ENCODE measurements at places on chromosomes 6 and 20.

GRCh38 chr6:24566020-24566767 lies 71.4 kb downstream of the ALDH5A1 start:
- DNase-seq, result no peak

- DNase-seq, result no peak
Measured at GRCh38 chr6:12403947-12404647, 113.9 kb downstream of the EDN1 start.

GRCh38 chr20:2585811-2586210 lies 49.4 kb downstream of the TMC2 start:
- DNase-seq, result no peak

DNA sequence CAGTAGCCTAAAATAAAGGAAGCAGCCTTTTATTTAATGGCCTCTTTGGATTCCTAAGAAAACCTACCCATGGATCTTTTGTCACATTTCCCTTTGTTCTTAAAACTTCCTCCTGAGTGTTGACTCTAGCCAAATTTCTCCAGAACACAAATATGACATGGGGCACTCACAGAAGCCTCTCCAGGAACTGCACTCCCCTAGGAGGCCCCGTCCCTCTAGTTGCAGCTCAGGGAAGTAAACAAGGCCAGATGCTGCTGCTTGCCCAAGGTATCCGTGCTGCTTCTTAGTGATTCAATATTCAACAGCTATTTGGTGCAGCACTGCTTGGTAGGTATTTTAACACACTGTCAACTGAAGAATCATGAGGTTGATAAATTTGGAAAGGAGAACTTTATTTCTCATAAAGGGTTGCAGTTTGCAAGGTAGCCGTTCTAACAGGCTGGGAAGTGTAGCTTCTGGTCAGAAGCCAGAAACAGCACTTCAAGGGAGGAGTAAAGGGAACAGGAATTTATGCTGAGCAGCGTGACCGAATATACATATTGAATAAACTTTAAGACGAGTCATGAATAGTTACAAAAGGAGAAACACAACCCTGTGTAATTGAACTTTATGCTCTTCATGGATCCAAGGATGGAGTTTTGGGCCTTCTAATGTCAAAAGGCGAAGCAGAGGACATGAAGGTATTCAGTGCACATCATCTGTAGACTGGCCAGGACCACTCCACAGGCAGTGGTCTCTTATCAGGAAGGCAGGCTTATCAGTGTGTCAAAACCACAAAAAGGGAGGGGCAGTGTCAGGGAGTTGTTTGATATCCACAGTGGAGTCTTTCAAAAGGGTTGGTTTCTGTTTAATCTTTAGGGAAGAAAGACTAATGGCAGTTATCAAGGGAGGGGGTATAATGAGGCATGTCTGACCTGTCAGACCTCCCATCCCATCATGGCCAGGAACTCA lies 63.3 kb downstream of the CD24 start:
- DNase-seq, result peak; percentile 44

GRCh38 chr20:1846341-1846740 lies 48.9 kb upstream of the SIRPA start:
- DNase-seq, result no peak

DNA sequence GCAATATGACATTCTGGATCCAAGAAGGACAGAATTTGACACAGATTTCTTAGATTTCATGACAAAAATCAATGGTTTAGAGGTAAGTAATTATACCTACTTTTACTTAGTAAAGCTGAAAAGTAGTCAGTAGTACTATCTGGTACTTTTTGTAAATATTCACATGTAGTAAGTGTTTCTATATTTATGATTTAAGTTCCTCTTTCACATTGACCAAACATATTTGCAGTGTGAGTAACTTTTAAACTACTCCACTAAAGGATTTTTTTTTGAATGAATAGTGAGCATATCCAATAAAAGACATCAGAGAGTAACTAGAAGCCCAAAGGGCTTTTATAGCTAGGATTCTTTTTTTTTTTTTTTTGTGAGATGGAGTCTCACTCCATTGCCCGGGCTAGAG lies 60.8 kb downstream of the DNAH8 start:
- DNase-seq, result no peak

- DNase-seq, result no peak
Measured at GRCh38 chr20:20695250-20695816, 17.1 kb downstream of the RALGAPA2 start.

GRCh38 chr6:89352278-89353117 lies at the start of gene UBE2J1:
UBE2J1 (minus strand) TSS chr6:89352722; CDS start chr6:89352569, 153 bp downstream.
- DNase-seq, result peak; percentile 86

DNA sequence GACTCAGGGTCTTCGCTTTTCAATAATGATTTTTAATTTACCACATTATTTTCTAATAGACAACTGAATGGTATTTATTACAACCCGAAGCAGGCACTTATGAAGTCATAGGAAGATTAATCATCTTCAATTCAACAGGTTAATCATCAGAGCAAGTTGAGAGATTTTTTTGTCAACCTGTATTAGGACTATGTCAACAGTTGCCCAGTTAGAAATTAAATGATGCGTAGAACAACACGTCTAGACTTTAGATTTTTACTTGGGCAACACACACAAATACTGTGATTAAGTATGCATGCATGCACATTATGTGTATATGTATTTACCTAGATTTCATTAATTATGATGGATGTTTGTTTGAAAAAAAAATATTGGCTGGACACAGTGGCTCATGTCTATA lies 4.3 kb downstream of the ILRUN start:
- no peak for DNase-seq

- peak; percentile 56 for DNase-seq
Measured at GRCh38 chr6:161268531-161269210, 5.2 kb downstream of the AGPAT4 start.

- no peak for DNase-seq
Measured at GRCh38 chr20:22575087-22575721, 9.2 kb downstream of the FOXA2 start.

GRCh38 chr20:61252601-61253263 lies 671 bp downstream of the CDH4 start:
- DNase-seq, result no peak

- DNase-seq, result no peak
Measured at GRCh38 chr6:140867336-140867735, 1265.4 kb upstream of the GJE1 start.

GRCh38 chr20:19022118-19022575 lies 190.3 kb upstream of the SLC24A3 start:
- DNase-seq, result no peak

DNA sequence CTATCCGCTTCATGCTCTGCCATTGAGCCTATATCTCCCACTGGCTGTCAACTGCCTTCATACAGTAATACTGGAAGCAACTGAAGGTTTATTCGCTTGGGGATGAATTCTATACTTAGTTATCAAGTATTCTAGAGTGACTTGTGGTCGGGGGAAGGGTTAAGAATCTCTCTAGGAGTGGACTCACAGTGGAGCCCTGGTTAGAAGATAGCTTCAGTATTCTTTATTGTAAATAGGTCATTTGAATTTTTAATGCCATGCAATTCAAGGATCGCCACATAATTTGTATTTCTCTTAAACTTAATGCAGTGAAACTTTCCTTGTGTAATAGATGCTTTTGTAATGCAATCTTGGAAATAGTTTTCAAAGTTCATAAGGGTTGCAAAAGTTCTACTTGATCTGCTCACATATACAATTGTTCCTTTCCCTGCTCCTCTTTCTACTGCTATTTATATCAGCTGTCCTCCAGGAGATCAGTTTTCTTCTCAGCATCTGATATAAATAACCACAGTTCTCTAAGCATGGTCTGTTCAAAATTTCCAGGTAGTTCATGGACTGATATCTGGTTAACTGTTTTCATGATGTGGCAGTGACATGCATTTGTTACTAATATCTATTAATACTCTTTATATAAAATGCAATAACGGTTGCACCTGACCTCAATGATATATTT lies 120.3 kb downstream of the KCNQ5 start:
- no peak for DNase-seq

DNA sequence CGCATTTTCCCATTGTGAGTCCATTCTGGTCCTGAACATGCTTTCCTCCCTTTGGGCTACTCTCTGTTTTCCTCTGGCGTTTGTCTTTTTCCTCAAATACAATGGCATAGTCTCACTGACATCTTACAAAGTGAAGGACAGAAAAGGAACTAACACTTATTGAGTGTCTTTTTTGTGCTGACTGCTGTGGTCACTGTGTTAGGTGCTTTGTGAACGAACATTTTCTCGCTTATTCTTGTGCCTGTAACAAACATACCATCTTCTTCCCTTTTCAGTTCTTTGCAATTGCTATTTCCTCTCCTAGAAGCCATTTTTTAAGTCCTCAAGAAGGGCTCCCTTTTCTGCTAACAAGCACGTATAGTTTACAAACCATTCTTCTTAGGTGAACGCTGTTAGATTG lies 15.4 kb downstream of the FIG4 start:
- no peak for DNase-seq

DNA sequence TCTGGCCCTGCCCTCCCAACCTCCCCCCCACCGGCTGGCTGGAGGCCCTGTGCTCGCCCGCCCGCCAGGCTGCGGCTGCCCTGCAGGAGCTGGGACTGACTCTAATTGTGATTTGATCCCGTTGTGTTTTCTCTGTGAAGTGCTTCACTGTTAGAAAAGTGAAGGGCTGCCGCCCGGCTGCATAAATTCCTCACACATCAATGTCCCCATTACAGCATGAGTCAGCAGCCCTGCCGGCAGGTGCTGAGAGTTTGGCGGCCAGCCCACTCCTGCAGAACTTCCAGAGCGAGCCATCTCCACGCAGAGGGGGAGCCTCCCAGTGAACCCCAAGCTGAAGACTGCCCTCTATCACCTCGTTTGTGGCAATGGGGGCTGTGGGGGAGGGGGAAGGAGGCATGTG lies 137.9 kb downstream of the DLL1 start:
- no peak for DNase-seq

GRCh38 chr6:12115001-12115400 lies 102.9 kb downstream of the HIVEP1 start:
- no peak for DNase-seq

DNA sequence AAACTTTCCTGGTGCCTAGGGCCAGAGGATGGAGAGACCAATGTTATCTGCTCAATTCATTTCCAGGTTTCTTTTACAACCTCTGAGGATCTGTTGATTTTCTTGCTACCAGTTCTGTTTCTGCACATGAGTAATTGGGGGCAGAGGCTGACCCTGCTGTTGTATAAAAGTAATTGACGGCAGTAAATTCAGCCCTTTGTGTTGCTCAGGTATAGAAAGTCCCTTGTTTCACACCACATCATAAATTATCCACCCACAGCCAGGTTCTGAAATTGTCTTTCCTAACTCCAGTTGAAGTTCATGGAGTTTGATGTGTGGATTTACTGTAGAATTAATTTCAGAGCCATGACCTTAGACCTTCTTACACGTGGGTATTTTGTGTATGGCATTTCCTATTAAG lies 107.4 kb upstream of the GRIK2 start:
- no peak for DNase-seq

- no peak for DNase-seq
Measured at GRCh38 chr20:60862601-60863000, 389.5 kb upstream of the CDH4 start.

- no peak for DNase-seq
Measured at GRCh38 chr6:159053781-159054398, 9.1 kb upstream of the TAGAP start.

- no peak for DNase-seq
Measured at GRCh38 chr6:41692730-41693129, 42.7 kb downstream of the TFEB start.

- DNase-seq, result no peak
Measured at GRCh38 chr6:167270499-167271311, 20.4 kb upstream of the UNC93A start.

GRCh38 chr6:24205020-24205492 lies 79.0 kb downstream of the NRSN1 start:
- peak; percentile 59 for DNase-seq

- DNase-seq, result no peak
Measured at GRCh38 chr6:49909563-49909962, 43.2 kb upstream of the CRISP1 start.

DNA sequence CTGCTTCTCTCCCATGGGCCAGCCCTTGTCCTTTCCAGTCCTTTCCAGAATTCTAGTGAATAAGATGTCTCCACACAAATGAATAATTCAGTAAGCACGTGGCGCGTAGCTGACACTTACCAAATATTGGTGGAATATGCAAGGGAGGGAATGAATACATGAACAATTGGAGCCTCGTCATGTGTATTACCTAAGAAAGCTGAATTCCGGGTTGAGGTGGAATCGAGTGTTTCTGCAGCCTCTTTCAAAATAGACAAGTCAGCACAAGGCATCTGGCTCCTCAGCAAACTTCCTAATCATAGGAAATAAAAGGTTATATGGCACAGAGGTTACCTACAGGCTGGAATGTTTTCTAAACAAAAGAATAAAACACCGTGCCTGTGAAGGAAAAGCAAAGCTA lies 47.0 kb upstream of the NT5E start:
- no peak for DNase-seq

GRCh38 chr20:54194724-54195438 lies 13.0 kb upstream of the PFDN4 start:
- no peak for DNase-seq

DNA sequence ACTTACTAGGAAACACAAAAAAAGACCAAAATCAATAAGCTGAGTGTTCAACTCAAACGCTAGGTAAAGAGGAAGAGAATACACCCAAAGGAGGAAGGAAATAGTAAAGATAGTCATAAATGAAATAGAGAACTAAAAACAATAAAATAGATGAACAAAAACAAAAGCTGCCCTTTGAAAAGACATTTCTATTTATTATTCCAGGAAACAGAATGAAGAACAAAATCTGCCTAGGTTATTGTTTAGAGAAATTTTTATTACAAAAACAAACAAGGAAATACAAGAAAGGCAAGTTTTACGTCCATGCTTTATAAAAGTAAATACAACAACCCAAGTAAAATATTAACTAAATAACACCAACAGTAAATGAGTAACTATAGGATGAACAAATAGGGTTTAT lies 20.1 kb downstream of the HLA-DMB start:
- DNase-seq, result no peak

- no peak for DNase-seq
Measured at GRCh38 chr6:129100164-129100563, 217.2 kb downstream of the LAMA2 start.

GRCh38 chr6:21051777-21052176 lies 517.5 kb downstream of the CDKAL1 start:
- no peak for DNase-seq

GRCh38 chr20:8400486-8400885 lies 268.4 kb downstream of the PLCB1 start:
- DNase-seq, result no peak

DNA sequence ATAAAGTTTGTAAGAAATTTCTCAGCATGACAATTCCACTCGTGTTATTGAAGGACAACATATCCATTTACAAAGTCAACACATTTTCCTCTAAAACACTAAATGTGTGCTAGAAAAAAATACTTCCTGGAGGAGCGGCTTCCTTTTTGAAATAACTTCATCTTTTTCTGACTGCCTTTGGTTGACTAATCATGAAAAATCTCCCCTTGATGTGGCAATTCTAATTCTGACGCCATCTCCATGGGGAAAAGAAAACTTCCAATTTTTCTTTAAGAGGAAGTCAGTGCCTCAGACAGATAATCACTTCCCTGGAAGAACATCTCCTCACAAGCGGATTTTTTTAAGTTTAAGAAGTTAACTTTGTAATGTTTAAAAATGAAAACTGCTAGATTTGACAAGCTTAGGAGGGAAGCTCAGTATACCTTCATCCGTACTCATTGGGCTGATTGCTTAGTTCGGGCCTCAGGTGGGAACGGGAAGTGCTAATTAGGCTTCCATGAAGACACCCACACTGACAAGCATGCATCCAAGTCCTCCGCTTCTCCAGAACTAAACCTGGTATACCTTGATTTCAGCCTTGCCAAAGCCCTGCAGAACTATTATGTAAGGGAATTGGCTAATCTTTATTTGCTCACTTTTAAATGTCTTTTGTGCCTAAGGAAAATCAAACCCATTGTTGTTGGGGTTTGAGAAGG lies 35.1 kb upstream of the DUSP22 start:
- no peak for DNase-seq

All from hematopoietic multipotent progenitor cell treated with erythropoietin and hydrocortisone succinate and interleukin-3 and kit ligand, for 8 days (in vitro differentiated cells).